Glutamatergic neuron (in vitro differentiated cells): ENCODE measurements at places on chromosomes 7 and 10. TPM values are rescaled to one million over a fixed set of nuclear protein-coding genes. Genes with fewer than 3 reads are reported as not detected.
A peak's percentile ranks its signal among the peaks of the same experiment; 100 is the strongest.

The IFIT1B gene
- total RNA-seq, result not detected

- no peak for DNase-seq
Measured at GRCh38 chr10:37681617-37681999, 175.8 kb downstream of the ZNF248 start.

- DNase-seq, result no peak
Measured at GRCh38 chr10:23512355-23513058, 73.6 kb downstream of the OTUD1 start.

DNA sequence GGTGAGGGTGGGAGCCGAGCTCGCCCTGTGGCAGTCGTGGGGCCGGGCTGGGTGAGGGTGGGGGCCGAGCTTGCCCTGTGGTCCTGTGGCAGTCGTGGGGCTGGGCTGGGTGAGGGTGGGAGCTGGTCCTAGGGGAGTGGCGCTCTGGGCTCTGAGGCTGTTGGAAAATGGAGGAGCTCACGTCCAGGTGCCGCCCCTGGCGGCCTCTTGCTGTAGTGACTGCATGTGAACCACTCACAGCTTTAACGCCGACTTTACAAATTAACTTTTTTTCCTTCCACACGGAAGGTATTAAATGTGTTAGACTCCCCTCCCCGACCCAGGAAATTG lies 312.6 kb downstream of the WDR37 start:
- DNase-seq, result peak; percentile 68

The ADAM12 gene
- total RNA-seq, result 18.4 TPM

DNA sequence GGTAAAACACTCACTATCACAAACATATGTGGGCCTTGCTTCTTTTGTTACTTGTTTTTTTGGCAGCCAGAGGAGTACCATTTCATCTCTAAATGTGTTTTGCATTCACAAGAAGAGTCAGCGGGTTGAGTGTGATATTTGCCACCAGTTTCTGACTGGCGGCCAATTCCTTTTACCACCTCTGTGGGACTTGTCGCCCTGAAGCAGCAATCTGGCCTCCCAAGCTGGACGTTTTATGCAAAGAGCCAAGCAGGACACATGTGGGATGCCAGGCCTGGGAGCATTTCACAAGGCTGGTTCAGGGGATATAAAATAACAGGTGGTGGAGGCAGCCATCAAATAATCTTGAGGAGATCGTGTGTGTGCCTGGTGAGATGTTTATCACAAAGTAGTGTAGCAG lies 61.8 kb upstream of the TRIL start:
- peak; percentile 17 for DNase-seq
